ENCODE measurements at places on chromosomes 5 and 9. TPM values are rescaled to one million over a fixed set of nuclear protein-coding genes. Genes with fewer than 3 reads are reported as not detected.

The ARID3C gene
- total RNA-seq: not detected

The PHF24 gene
- 0.08 TPM for total RNA-seq

The SOHLH1 gene
- total RNA-seq: not detected

The PGM5 gene
- not detected for total RNA-seq

The FRRS1L gene
- total RNA-seq: not detected

The TRPM3 gene
- total RNA-seq: not detected

The TAS2R1 gene
- not detected for total RNA-seq

The MYOT gene
- total RNA-seq: not detected

The PCDHGA1 gene
- total RNA-seq: 0.10 TPM

The ANKRD18A gene
- 4.1 TPM for total RNA-seq

The PAEP gene
- not detected for total RNA-seq

The SLC36A3 gene
- total RNA-seq: not detected

The PCDHGA5 gene
- 0.31 TPM for total RNA-seq

DNA sequence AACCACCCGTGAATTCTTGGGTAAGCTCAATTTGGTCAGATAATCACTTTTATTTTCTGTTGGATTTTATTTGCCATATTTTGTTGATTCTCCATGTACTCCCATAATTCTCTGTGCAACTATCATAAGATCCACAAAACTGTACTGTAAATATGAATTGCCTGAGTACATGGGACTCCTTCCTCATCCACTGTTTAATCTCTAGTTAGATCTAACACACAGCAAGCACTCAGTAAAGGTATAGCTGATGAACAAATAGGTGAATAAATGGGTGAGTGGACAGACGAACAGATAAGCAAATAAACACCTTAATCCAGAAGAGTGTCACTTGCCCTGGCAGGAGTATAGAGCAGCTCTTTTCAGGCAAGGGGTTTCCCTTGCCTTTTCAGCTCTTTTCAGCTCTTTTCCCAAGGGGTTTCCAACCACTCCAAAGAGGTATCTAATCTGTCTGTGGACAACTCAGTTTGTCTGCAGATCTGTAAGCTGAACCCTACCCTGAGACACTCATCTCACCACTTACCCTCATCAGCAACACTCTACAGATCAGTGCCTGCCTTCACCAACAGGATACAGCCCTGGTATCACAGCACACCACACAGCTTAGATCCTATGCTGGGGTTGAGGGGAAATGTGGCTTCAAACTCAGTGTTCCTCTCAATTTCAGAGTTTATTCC, 51.2 kb downstream of the SIL1 start:
- DNase-seq: no peak

DNA sequence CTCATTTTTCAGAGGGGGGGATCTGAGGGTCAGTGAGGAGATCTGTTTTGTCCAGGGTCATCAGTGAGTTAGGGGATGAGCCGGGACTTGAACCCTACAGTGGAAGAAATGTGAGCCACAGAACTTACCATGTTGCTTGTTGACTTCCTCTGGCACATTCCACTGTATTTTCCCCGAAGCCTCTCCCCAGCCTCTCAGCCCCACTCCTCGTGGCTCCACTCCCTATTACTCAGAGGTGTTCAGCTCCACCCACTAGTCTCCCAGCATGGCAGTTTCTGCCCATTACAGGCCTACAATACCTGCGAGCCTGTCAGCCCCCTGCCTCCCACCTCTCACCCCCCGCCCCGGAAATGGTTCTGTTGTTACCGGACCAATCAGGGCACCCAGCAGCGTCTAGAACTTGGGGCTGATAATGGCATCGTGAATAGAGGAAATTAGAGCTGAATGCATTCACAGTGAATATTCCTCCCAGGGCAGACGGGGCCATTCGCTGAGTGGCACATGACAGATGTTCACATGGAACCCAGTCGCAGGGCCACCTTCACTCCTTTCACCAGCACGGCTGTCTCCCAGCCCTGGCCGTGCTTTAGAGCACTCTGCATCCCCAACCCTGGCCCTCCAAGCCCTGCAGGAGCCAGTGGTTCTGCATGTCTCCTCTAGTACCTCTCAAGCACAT, 81.6 kb downstream of the KCNIP1 start:
- no peak for DNase-seq

- DNase-seq: no peak
Observed at GRCh38 chr9:19663570-19663969, 125.3 kb downstream of the SLC24A2 start.

DNA sequence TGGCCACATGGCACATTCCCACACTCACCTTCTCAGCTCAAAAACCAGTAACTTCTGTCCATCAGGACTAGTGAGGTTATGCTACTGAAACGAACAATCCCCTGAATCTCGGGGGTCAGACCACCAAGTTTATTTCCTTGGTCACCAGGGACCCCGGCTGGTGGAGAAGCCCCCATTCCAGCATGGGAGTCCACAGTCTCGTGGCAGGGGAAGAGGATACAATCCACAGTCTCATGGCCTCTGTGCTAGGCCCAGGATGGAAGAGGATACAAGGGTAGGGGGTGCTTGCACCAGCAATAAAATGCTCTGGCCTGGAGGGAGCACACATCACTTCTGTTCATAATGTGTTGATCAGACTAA, 7.4 kb upstream of the CARD19 start:
- no peak for DNase-seq

DNA sequence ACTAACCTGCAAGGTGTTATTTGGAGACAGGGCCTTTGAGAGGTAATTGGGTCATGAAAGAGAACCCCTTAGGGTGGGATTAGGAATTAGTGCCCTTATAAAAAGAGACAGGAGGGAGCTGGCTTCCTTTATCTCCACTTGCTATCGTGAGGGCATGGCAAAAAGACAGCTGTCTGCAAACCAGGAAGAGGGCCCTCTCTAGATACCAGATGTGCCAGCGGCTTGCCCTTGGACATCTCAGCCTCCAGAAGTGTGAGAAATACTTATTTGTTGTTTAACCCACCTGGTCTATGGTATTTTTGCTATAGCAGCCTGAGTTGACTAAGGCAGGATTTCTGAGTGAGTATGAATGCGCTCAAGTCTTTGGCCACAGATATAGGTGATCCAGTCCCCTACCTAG, 978 bp upstream of the RGS14 start:
- DNase-seq: no peak

GRCh38 chr9:2623288-2624050, 1.9 kb downstream of the VLDLR start:
- DNase-seq: no peak

GRCh38 chr5:142862594-142862993, 92.4 kb downstream of the ARHGAP26 start:
- DNase-seq: no peak

GRCh38 chr5:64587370-64587769, 81.6 kb downstream of the RGS7BP start:
- no peak for DNase-seq

GRCh38 chr5:178231539-178232123, 971 bp downstream of the PHYKPL start:
- no peak for DNase-seq

- no peak for DNase-seq
Observed at GRCh38 chr9:92600462-92601261, 64.9 kb upstream of the ECM2 start.

DNA sequence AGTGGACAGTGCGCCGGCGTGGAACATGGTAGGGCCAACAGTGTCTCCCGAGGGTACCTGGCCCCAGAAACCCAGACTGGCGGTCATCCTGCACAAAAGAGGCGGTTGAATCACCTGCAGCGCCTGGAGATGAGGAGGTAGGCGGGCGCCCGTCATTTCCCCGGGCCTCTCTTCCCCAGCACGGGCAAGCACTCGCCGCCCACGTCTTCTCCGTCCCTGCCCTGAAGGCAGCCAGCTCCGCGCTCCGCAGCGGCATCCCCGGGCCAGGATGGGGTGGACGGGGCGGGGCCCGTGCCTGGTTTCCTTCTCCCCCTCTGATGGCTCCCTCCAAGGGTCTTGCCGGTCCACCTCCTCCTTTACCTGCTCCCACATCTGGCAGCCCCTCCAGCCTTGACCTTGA, 27.1 kb upstream of the N4BP3 start:
- no peak for DNase-seq

GRCh38 chr9:21615018-21615417, 132.9 kb upstream of the IFNE start:
- DNase-seq: no peak

DNA sequence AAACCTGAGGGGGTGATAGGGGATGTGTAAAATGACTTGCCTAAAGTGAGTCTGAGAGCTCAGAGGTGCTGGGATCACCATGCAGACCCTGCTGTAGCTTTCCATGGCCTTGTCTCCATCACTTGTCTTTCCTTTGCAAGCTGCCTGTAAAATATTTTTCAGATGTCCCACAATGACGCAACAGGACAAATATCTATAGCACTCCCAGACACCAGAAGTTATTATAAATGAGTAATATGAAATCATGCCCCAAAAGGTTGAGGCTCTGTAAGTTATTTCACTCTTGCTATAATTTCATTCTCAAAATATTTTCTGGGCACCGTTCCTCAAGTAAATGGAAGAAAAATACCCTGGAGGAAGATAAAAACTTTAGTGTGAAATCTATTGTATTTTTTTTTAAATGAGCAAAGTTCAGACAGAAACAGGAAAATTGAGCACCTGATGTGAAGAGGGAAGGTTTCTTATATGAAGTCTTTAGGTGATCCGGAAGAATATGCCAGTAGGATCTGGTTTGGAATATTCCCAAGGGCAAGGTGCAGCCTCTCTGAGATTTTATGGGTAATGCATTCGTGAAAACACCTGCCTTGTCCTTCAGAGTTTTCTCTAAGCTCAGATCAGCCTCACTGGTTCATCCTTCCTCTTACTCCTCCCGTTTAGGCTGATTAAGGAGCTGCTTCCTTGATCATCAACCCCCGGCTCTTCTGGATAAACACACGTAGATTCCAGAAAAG, 138.3 kb upstream of the DMAC1 start:
- DNase-seq: no peak

DNA sequence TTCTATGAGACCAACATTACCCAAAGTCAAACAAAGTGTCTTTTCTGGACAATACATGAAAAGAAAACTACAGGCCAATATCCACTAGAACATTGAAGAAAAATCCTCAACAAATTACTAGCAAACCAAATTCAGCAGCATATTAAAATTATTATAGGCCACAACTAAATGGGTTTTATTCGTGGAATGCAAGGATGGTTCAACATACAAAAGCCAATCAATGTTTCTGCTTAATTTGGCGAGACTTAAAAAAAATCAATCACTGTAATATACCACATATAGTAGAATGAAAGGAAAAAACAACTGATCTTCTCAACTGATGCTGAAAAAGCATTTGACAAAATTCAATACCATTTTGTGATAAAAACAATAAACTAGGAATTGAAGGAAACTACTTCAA, 51.8 kb upstream of the FNIP1 start:
- DNase-seq: no peak

GRCh38 chr5:50873595-50874277, 207.3 kb downstream of the PARP8 start:
- no peak for DNase-seq

DNA sequence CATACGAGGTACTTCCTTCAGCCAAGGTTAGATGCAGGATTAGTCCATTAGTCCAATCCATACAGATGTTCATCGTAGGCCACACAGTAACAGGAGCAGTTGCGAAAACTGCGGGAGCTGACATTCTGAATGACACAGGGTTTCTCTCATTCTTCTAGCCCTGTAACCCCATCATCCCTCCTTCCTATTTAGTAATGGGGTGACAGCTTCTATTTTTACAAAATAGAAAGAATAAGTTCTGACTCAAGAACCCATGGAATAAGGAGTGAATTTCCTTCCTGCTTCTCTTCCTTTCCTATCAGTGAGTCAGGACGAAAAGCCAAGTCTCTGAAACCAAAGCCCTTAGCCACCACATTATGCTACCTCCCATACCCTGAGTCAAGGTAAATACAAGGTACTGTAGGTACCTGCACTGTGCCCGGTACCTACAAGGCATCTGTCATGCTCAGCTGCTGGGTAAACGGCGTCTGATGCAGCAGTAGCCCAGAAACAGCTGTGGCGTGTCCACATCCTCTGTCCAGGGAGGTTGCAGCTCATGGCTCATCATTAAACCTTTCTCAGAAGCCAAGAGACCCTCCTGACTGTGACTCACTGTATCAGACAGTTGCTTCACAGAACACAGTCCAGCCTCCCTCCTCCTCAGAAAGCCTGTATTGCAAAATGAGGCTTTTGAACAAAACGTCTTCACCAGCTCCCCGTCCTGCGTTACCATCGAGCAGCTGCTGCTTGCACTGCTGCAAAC, 84.2 kb downstream of the ESM1 start:
- no peak for DNase-seq

DNA sequence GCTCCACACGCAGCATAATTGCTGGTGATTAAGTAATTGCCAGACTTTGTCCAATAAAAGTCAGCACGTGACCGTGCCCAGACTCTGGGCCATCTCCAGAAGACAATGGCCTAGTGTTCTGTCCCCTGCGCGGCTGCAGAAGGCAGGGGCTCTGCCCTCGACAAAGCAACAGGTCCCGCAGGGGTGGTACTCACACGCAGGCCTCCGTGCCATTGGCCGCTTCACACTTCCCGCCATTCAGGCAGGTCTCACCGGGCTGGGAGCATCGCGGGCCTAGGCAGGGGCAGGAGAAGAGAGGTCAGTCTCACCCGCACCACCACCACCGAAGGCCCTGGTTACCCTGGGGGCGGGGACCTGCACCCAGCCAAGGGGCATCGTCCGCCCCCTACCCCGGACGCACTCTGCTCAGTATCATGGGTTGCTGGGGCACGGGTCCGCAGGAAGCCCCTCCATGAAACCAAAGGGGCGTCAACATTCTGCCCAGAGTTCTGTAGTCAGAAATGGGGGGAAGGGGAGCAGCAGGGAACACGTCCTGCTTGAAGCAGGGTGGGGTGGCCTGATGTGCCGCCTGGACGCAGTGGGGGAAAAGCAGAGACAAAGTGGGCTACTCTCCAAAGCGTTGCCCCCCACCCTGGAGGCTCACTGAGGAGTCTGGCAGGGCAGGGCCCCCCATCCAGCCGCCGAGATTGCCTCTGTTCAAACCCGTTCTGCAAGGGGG, 1.9 kb downstream of the NOTCH1 start:
- DNase-seq: no peak

GRCh38 chr9:136621734-136622093, 41.0 kb upstream of the EGFL7 start:
- no peak for DNase-seq

- DNase-seq: no peak
Observed at GRCh38 chr5:177132136-177133095, 1.2 kb upstream of the NSD1 start.

DNA sequence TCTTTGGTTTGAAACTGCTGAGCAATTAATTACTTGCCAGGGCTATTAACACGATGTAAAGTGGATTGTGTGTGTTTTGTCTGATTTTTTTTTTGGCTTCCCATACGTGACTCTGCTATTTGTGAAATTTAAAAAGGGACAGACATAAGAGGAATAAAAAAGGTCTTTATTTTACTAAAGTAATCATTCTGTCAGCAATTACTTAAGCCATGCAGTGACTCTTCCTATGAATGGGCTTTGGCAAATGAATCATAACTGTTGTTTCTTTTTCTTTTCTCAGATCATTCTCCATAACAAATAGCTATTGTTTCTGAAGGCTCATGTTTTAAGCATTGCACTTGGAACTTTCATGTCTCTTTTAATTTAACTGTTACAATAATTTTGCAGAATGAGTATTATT, 461.3 kb upstream of the RORB start:
- no peak for DNase-seq

GRCh38 chr5:136141561-136141960, 8.9 kb downstream of the SMAD5 start:
- DNase-seq: no peak

All from activated T-helper 1 cell treated with anti-CD3 and anti-CD28 coated beads, Interleukin-12 subunit alpha, Interleukin-12 subunit beta, Interleukin-2, Interleukin-4 antibody, amounts not matched to agents 30 ng/mL and 10 ng/mL and 1 ng/mL, durations not matched to agents 14 hours and 24 hours and 36 hours (primary cell).